ENCODE measurements at places on chromosomes 5 and 9.
A peak's percentile ranks its signal among the peaks of the same experiment; 100 is the strongest.

DNA sequence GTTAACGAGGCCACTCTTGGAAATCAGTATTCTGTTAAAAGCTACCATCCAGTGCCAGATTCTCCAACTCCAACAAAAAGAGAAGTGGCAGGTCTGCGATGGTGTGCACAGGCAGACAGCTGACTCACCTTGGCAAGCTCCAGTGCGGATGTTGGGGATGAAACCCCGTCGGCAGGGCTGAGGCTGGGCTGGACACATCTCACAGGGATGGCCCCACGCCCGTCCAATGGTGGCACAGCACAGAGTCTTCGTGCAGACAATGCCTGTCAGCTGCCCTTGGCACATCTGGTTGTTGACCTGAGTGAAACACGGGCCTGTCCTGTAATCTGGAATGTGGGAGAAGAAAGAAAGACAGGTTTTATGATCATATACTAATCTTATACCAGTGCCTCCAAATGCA lies 73.4 kb downstream of the FBN2 start:
- no peak for DNase-seq

GRCh38 chr5:130514984-130515690 lies 610.9 kb downstream of the CHSY3 start:
- DNase-seq = no peak

DNA sequence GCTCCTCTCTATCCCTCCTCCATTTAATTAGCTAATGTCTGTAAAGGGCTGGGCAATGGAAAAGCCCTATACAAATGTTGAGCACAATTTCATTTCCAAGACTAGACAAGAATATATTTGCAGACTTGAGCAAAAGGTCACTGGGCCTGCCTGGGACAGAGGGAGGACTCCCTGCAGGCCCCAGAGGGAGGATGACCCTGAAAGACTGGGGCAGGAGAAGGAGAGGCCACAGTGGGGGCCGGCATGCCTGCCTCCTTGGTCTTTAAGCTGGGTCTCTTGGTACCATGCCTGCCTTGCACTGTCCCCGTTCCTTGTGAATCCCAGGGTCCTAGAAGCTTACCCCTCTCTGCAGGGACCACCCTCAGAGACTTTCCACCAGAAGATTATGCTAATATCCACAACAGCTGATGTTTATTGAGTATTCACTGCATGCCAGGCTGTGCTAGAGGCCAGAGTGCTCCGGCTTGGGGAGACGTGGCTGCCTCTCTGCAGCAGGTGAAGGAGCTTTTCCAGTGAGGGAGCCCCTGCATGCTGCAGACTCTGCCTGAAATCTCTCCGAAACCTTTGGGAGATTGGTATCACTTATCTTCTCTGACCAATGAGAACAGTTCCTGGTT lies 72.7 kb upstream of the HSPA9 start:
- no peak for DNase-seq

DNA sequence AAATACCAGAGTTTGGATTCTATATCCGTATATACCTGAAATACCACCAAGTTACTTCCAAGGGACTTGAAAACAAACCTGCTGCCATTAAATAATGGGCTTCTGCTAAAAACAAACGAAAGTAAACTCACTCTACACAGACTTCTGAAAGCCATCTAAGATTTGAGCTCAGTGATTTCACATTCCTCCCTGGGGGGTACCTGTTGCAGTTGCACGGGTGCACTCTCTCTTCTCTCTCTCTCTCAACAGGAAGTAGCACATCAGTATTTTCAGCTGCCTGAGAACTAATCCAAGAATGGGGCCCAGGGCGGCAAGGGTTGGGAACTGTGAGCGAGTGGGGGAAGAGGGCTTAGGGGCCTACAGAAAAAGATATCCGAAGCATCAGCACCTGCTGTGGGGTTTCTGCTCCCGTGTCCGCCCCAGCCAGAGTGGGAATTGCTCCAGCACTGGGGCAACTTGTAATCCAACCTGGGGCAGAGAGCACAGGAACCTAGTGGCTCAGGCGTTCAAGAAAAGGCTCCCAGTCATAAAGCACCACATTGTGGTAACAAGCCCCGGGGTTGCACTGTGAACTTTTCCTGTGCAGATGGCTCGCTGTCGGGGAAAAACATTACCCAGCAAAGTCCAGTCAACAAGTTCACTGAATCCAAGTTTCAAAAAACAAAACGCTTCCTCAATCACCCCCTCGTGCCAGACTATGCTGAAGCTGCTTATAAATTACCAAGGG lies 99.8 kb downstream of the EFNA5 start:
- no peak for DNase-seq

DNA sequence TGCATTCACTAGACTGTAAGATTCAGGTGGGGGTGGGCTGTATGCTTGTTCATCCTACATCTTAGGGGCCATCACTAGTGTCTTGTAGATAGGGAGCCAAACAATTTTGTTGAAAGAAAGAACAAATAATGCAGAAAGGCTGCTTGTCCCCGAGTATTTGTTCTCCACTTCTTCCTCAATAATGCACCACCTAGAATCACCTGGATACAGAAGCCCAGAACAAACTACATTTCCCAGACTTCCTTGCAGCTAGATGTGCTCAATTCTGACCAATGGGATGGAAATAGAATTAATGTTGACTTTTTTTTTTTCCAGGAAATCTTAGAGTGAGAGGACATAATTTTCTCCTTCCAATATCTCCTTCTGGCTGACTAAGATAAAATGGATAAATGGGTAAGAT lies 38.9 kb upstream of the TNFSF8 start:
- no peak for DNase-seq

DNA sequence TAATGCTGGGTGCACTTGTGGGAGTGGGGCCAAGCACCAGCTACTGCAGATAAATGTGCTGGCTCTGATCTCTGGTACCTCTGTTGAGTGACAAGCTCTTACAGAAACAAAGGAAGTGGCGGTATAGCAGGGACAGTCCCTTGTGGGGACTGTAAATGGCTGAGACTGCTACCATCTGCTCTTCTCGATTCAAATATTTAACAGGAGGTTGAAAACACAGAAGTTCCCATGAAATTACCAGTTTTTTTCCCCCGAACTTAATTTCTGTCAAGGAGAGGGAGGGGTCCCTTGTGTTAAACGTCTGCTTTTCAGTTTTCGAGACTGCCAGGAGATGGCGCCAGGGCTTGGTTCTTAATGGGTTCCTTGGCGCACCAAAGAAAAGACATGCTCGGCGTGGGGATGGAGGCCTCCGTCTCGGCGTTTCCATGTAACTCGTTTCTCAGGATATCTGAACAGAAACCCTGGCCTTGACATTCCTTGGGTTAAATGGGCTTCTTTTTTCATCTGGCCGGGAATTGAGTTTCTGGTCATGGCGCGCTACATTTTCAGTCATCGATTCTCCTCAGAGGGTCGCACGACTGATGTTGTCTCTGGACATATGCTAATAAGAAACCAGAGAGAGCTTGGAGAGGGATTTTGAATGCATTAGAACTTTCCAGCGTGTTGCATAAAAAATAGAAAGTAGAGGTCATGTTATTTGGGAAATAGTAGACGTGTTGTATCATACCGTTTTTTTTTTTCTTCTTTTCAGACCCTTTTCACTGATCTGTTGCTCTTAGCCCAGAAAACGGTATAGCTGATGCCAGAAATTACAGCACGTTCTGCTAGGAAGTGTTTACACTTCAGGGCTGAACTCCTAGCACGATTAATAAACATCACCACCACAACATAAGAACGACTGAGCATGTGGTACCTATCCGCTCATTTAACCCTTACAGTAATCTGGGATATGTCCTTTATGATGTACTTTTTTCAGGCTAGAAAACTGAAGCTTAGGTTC lies 64.0 kb downstream of the CARTPT start:
- DNase-seq = peak; percentile 67

DNA sequence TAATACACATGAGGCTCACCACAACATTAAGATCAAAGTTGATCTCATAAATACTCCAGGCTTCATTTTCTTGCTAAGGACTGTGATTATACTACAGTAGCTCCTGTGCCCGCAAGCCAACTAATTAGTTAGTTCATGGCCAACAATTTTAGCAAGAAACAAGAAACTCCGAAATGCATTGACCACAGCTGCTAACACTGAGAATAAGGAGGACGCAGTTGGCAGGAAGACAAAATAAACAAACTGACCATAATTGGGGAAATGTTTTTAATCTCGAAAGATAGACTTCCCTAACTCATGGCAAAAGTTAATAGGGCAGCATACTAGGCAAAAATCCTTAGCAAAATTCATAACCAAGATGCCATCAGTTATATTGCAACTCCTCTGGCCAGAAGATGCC lies 115.5 kb upstream of the SPEF2 start:
- DNase-seq = no peak

GRCh38 chr5:58314356-58315210 lies 145.3 kb downstream of the PLK2 start:
- DNase-seq = no peak

GRCh38 chr5:173310218-173310769 lies 17.9 kb downstream of the STC2 start:
- no peak for DNase-seq

DNA sequence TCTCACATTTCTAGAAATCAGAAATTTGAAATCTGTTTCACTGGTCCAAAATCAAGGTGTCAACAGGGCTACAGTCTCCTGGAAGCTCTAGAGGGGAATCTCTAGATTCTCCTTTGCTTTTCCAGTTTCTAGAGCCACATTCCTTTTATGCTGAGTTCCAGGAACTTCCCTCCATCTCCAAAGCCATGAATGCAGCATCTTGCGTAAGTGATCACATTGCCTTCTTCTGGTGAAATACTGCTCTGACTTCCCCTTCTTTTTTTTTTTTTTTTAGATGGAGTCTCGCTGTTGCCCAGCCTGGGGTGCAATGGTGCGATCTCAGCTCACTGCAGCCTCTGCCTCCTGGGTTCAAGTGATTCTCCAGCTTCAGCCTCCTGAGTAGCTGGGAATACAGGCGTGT lies 23.8 kb downstream of the GDA start:
- DNase-seq = no peak

DNA sequence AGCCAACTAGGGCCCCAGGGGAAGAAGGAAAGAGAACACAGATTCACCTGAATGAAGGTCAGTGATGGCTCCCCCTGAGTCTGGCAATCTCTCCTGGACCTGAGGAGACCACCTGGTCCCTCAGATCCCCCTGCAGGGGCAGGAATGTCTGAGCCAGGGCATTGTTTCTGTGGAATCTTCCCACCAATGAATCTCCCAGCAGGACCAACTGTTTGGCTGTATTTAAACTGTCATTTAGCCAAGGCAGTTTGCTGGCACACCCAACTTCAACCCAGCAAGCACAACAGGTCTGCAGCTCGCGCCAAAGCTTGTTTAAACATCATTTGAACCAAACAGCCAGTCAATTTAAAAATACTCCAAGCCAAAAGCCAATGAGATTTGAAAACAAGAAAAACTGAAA lies 92.6 kb downstream of the SH3TC2 start:
- no peak for DNase-seq

- no peak for DNase-seq
These were observed 29.8 kb upstream of the ZFR start for GRCh38 chr5:32474209-32474854.

GRCh38 chr9:11946531-11946930 lies 746.7 kb upstream of the TYRP1 start:
- no peak for DNase-seq

GRCh38 chr5:17269201-17269600 lies 51.8 kb downstream of the BASP1 start:
- no peak for DNase-seq

- no peak for DNase-seq
These were observed 200.3 kb downstream of the SNX18 start for GRCh38 chr5:54717870-54718269.

DNA sequence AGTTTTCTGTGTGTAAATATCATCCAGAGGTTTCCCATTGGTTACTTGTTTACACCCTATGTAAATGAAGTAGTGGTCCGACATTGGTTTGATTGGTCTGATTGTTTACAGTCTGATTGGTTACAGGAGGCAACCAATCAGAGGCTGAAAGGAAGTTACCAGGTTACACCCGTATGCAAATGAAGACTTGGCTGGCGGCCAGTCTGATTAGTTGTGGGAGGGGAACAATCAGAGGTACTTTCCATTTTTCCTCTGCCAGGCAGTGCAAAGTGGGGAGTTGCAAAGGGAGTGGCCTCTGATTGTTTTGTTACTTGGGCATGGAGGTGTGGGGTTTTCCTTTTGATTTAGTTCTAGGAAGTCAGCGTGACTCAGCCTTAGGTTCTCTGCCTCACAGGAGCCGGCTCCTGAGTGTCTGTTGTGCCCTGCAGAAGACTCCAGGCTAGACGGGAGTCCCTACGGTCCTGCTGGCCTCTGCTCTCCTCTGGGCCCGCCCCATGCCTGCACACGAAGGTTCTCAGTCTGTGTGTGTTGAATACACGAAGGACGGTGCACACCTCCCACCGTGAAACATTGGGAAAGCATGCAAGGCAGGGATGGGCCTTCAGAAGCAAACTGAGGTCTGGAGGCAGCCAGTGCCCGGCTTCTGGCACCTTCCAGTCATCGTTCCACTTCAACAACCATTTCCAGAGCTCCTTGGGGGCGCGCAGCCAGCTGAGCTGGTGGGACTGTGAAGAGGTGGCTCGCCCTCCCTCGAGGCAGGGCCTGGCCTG lies 42.9 kb downstream of the OLFM1 start:
- DNase-seq = no peak

DNA sequence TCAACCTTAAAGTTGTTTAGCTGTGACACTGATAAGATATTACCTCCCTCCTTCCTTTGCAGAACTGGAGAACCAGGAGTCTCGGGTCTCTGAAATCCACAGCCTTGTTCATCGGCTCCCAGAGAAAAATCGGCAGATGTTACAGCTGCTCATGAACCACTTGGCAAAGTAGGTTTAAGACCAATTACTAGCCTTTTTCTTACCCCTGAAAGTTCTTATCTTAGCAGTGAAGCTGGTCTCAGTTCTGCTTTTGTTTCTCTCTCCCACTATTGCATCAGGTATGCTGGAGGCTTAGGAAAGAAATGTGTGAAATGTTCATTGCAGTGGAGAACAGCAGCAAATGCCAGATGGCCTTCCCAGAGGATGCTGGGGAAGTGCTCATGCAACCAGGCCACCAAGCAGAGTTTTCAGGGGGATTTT lies 287.4 kb downstream of the ARHGAP26 start:
- no peak for DNase-seq

GRCh38 chr9:126395439-126396212 lies 69.0 kb downstream of the MVB12B start:
- DNase-seq = no peak

GRCh38 chr5:59187857-59188256 lies 605.0 kb downstream of the RAB3C start:
- no peak for DNase-seq

GRCh38 chr5:38291355-38291754 lies 33.0 kb downstream of the EGFLAM start:
- no peak for DNase-seq

DNA sequence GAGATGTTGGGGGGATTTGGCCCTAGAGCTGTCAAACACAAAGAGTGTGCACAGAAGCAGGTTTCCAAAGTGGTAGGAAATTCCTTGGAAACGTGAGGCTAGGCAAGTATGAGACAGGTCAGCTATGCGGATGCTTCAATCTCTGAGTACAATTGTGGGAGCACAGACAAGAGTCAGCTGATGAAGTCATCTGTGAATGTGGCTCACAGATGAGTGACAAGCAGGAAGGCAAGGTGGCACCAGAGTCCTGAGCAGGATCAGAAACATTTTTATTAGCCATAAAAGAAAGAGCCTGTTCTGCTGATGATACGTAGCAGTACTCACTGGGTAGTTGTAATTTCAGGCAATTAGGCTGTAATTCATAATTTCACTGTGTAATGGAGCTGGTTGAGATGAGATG lies 117.0 kb downstream of the DCP2 start:
- no peak for DNase-seq

Measured in renal cortex interstitium (tissue), 15 donors.